ENCODE measurements at places on chromosomes 11 and 22.

DNA sequence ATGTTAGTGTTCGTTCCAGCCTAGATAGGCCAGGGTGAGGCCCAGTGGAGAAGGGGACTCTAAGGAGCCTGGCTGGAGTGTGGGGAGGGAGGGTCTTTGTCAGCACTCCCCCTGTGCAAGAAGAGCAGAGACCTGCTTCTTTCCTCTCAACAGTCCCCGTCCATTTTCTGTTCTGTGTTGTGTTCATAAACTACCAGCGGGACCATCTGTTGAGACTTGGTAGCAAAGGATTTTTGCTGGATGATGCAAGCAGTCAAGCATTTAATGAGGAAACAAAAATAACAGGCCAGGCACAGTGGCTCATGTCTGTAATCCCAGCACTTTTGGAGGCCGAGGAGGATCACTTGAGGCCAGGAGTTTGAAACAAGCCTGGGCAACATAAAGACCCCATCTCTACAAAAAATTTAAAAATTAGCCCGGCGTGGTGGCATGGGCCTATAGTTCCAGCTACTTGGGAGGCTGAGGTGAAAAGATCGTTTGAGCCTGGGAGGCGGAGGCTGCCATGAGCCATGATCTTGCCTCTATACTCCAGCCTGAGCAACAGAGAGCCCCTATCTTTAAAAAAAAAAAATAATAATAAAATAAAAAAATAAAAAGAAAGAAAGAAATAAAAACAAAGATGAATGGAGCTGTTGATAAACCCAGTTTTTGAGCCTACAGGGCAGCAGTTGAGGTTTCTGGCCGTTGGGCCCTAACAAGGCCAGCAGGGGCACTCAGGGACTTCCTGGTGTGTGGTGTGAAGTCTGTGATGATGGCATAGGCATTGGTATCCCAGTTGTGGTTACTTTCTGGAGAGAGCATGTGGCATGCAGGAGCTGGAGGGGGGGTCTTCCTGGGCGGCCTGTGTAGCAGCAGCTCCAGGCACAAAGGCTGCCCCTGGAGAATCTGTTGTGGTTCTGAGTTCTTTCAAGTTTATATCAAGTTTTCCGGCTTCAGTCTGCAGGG lies 1.7 kb upstream of the TXNRD2 start:
- DNase-seq: no peak

DNA sequence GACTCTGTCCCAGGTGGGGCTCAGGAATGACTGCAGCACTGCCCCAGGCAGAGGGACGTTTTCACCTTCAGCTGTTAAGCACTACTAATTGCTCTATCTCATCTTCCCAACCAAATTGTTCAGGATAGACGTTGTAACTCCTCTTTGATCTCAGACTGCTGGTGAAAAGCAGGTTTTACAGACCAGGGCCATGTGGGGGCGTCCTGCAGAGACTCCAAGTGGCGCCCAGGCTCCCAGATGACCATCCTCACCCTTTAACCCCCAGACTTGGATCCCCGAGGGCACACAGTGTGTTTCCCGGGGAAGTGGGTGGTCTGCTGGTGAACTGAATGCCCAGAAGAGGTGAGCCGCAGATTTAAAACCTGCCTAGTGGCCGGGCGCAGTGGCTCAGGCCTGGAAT lies 23.9 kb downstream of the FADD start:
- no peak for DNase-seq

- no peak for DNase-seq
Measured at GRCh38 chr11:94018721-94019120, 2.4 kb upstream of the HEPHL1 start.

DNA sequence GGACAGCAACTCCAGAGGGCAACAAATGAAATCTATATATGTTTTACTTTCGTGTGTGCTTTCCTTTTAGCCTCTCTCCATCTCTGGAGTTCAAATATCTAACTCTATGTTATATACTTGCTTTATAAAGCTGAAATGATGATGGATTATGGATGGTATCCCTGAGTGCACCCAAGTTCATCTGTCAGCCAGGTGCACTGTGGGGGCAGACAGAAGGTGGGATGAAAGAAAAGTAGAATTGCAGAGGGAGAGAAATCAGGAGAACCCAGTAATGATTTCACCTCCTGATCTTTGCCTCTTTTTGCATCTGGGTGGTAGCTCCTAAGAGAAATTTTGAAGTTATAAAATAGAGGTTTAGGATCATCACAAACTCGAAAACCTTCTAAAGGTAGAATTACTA lies 2.4 kb downstream of the MUC15 start:
- no peak for DNase-seq

DNA sequence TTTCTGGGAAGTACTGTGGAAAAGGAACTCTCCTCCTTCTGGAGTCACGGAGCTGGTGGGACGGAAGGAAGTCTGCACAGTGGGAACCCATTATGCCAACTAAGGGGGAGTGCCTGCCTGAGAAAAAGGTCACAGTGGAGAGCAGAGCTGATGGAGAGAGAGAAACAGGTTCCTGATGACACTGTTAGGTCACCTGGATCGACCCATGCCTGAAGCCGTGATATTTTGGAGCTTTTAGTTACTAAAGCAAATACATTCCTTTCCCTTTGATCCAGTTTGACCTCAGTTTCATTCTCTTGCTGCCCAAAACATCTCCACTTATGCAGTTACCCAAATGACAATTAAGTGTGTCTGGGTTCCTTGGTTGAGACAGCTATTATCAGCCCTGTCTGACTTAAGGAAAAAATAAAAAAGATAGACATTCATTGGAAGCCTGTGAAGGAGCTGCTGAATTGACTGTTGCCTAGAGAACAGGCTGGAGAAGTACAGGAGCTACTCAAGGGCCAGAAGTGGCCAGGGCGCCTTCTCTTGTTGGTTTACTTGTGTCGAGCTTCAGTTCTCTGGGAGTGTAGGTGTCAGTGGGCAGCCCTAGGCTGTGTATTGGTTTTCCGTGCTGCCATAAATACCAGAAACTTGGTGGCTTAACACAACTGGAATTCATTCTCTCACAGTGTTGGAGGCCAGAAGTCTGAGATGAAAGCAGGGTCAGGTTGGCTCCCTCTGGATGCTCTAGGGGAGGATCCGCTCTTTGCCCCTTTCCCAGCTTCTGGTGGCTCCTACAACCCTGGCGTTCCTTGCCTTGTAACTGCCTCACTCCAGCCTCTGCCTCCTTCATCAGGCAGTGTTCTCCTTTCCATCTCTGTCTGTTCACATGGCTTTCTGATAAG lies 13.6 kb downstream of the MRGPRD start:
- no peak for DNase-seq

- no peak for DNase-seq
Measured at GRCh38 chr11:2109541-2110019, 29.6 kb downstream of the IGF2 start.

- no peak for DNase-seq
Measured at GRCh38 chr22:44658311-44658953, 43.6 kb upstream of the PRR5 start.

DNA sequence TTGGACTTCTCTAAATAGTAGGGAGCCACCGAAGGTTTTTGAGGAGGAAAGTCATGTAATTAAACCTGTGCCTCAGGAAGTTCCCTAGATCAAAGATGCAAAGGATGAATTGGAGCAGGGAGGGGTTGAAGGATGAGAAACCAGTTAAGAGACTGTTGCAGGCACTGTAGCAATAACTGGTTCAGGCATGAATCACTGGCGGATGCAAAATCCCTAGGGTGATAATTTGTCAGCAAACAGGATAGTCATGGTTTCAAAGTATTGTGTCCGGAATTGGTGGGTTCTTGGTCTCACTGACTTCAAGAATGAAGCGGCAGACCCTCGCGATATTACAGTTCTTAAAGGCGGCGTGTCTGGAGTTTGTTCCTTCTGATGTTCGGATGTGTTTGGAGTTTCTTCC lies 19.9 kb downstream of the TRIOBP start:
- DNase-seq: no peak

- DNase-seq: no peak
Measured at GRCh38 chr11:5234381-5234834, at the start of gene HBD. Gene HBD, minus strand, starts transcription at chr11:5234483. Its CDS starts 50 bp downstream, at chr11:5234433.

GRCh38 chr11:1148752-1149180 lies 9.0 kb upstream of the MUC5AC start:
- no peak for DNase-seq

Measured in activated T-helper 1 cell treated with anti-CD3 and anti-CD28 coated beads, Interleukin-12 subunit alpha, Interleukin-12 subunit beta, Interleukin-2, Interleukin-4 antibody, amounts not matched to agents 30 ng/mL and 10 ng/mL and 1 ng/mL, durations not matched to agents 14 hours and 24 hours and 36 hours (primary cell).